NCI-H510A treated with DMSO at 0.1 percent for 48 hours (cell line): ENCODE measurements at places on chromosomes 7 and 10.
A peak's percentile ranks its signal among the peaks of the same experiment; 100 is the strongest.

DNA sequence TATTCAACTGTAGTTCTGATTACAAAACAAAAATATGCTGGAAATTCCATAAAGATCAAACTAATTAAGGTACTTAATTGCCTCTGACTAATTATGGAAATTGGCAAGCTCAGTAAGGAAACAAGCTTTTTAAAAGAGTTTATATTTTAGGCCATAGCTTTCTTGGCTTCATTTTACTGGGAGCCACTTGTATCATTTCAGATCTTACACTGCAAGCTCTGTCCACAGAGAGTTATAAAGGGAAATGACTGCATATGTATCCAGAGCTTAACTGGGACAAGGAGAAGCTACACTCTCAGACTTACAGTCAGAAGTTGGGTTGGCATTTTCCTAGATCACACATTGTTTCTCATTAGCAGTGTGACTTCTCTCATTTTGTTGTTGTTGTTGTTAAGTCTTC is 92.4 kb downstream of the LRRN3 start:
- no peak for DNase-seq

- DNase-seq = no peak
Measured at GRCh38 chr10:29389935-29390334, 101.1 kb downstream of the LYZL1 start.

GRCh38 chr10:115974351-115974750 is 298.7 kb downstream of the GFRA1 start:
- no peak for DNase-seq

DNA sequence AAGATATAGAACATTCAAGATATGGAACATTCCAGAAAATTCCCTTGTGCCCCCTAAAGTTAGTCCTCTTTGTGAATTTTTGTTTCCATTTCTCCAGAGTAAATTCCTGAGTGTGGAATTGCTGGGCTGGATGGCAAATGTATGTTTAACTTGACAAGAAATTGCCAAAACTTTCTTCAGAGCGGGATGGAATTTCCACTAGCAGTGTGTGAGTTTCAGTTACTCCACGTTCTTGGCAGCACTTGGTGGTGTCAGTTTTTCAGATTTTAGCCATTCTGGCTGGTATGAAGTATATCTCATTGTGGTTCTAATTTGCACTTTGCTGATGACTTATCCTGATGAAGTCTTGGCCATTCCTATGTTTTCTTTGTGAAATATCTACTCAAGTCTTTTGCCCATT is 71.2 kb downstream of the MGMT start:
- no peak for DNase-seq

DNA sequence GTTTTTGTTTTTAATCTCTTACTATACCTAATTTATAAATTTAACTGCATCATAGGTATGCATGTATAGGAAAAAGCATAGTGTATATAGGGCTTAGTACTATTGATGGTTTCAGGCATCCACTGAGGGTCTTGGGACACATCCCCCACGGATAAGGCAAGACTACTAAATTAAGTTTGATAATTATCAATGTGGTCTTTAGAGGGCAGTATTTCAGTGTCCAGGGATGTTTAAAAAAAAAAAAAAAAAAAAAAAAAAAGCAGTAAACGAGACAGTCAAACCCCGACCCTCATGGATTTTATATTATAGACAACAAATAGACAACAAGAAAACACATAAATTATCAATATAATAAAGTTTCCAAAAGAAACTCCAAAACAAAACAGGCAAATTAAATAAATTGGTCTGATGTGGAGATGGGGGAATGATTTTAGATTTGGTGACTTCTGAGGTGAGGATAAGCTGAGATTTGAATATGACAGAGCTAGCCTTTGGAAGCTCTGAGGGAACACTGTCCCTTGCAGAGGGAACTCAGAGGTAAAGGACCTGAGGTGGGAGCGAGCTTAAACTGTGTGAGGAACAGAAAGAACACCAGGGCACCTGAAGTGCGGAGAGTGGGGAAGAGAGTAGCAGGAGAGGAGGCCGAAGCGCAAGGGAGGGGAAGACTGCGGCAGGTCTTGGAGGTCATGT is 14.8 kb downstream of the ACSM6 start:
- peak; percentile 8 for DNase-seq

- peak; percentile 13 for DNase-seq
Measured at GRCh38 chr10:97584060-97584797, at the start of gene HOGA1. TSS of gene HOGA1 (plus strand) at chr10:97584389. CDS start at chr10:97584704, 315 bp downstream.

- no peak for DNase-seq
Measured at GRCh38 chr7:129841465-129841864, 111.3 kb downstream of the UBE2H start.

DNA sequence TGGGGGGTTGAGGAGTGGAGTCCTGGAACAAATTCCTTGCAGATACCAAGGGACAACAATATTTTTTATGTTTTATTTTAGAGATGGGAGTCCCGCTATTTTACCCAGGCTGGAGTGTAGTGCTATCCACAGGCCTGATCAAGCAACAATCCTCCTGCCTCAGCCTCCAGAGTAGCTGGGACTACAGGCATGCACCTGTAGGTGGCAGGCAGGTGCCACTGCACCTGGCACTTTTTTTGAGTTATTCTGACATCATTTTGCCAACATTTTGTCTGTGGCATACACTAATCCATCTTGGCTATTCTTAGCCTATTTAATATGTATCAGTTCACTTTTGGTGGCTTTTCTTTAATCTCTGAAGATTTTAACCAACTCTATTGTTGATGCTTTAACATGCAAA is 317.8 kb upstream of the MTPN start:
- DNase-seq = no peak

DNA sequence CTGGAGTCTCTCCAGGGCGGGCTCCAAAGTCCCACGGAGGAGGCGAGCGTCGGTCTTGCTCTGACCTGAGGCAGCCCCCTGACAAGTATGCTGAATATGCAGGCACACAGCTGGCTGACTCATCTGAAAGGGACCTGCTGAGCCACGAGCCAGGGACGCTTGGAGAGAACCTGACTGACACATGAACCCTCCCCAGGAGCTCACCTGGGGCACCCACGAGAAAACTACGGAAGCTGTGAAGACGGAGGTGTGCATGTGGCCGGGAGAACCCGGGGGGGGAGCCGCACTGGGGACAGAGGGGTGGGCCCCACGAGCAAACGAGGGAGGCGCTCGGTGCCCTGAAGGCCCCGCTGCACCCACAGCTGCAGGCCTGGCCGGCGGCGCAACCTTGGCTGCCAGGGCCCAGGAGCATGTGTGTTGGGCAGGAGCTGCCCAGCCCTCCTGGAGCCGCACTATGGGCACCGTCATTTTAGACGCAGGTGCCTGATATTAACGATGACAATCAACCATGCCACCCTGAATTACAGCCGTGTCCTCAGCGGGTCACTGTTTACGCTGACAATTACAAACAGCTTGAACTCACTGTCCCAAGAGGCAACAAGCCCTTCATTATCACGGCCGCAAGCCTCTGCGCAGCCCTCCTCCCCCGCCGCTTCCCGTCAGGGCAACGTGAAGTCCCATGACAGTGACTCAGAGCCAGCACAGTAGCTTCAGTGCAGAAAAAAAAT is 64.7 kb downstream of the DIP2C start:
- peak; percentile 51 for DNase-seq

GRCh38 chr10:12975906-12976305 is 25.6 kb downstream of the CCDC3 start:
- DNase-seq = no peak
